ENCODE measurements at places on chromosomes 7 and 10.

DNA sequence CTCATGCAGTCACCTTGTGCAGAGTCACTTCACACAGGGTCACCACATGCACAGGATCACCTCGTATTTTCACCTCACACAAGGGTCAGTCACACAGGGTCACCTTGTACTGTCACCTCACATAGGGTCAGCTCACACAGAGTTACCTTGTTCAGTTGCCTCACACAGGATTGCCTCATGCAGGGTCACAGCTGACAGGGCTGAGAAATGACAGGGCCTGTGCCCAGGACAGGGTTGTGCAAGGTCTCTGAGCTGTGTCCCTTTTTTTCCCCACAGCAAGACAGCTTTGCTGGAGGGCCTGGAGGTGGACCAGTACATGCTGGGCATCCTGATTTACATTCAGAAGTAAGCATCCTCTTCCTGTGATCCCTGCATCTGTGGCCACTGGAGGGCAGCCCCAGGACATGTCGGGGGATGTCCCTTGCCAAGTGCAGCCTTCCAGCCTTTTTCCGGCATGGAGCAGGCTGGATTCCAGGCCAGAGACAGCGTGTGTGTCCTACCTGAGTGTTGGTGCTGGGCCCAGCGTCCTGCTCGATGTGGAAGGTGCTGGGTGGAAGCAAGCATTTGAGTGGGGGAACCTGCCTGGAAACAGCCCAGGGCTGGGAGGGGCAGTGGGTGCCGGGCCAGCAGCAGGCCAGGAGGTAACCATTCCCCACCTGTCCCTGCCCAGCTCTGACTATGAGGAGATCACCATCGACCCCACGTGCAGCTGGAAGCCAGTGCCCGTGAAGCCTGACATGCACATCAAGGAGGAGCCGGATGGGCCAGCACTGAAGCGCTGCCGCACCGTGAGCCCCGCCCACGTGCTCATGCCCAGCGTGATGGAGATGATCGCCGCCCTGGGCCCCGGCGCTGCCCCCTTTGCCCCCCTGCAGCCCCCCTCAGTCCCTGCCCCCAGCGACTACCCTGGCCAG is 16.3 kb downstream of the ZMIZ2 start:
- no peak for DNase-seq

GRCh38 chr10:31063841-31064240 is 32.2 kb upstream of the ZNF438 start:
- DNase-seq: no peak

GRCh38 chr10:125521721-125522680 is 161.0 kb downstream of the TEX36 start:
- DNase-seq: peak; percentile 34

DNA sequence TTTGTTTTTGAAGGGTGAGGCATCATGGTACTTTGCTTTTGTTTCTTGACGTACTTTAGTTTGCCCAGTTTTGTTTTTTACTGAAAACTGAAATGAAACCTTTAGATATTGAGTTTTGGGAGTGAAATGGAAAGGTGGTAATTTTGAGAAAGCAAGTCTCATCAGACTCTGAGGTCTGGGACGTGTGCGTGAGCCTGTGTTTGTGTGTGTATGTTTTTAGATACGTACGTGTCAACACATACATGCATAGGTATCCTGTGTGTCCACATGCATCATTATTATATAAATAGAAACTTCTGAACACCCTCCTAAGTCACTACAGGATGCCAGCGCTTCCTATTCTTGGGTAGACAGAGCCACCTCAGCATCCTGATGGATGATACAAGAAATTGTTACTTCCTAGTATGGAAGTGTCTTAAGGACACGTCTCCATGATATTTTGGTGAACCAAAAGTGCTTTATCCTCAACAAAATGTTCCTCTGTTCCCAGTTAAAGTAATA is 47.8 kb downstream of the PROSER2 start:
- DNase-seq: no peak

DNA sequence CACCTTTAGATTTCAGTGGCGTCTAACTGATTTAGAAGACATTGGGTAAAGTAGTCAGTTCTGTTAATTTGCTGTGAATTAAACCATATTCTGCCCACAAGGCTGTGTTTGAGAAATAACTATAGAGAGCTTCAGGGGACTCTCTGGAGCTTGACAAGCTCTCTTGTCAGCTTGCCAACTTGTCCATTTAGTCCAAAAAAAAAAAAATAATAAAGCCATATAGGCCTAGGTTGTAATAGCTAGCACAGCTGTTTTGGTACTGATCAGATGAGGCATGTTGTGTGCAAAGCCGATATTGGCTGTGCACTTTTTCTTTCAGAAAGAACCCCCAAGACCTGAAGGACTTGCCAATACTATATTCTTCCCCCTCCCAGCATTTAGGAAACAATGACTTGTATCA is 20.2 kb upstream of the ZNF282 start:
- DNase-seq: no peak

- DNase-seq: no peak
Observed at GRCh38 chr10:100727808-100728207, 17.6 kb upstream of the PAX2 start.

- no peak for DNase-seq
Observed at GRCh38 chr10:3172081-3172445, 519 bp downstream of the PITRM1 start.

DNA sequence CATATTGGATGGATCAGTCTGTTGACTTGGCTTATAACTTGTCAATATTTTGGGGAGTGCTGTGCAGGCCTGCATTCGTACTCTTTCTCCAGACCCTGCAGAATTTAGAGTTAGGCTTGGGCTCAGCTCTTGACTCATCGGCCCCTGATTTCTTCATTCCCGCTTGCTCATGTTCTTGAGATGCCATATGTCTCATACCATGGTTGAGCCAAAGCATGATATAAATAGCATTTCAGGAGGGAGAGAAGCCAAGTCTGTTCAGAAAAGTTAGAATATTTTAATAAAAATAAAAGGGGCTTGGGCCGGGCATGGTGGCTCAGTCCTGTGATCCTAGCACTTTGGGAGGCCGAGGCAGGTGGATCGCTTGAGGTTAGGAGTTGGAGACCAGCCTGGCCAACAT is 898.1 kb downstream of the TYW1 start:
- no peak for DNase-seq

DNA sequence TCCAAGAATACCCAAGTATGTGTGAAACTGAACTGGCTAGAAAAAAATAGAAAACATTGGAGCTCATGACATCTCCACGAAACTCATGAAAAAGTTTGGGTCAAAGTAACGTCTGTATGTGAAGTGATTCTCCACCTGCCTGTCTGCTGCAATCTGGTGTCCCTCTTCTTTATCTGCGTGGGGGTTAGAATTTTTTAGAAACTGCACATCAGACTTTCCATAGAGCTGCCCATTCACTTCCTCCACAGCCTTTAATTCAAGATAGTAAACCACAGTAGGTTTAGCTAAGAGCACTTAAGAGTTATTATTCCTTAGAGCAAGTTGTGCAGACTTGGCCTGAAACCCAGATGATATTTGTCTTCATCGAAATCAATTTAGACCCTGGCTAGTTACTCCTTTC is 55.3 kb downstream of the SCIN start:
- no peak for DNase-seq

DNA sequence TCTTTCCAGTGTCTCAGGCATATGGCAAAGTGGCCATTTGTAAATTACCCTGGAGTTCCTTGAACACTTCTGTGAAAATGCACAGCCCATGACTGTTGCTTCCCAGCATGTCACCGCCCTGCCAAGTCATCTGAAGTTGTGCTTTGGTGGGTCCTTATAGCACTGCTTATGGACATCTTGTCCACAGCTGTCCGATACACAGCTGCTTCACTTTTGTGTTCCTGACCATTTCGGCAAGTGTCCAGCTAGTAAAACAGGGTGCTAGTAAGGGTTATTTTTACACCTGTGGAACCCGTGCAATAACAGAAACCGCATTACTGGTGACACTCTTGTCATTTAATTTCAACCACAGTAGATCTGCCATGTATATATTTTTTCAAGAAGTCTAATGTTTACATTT is 29.7 kb downstream of the PIP4K2A start:
- no peak for DNase-seq

GRCh38 chr7:150626696-150627095 is 5.5 kb downstream of the GIMAP6 start:
- DNase-seq: no peak

GRCh38 chr10:43874984-43875383 is 226.3 kb upstream of the ZNF32 start:
- DNase-seq: no peak
